Fibroblast of skin of back (primary cell): ENCODE measurements at places on chromosomes 4 and X.
A peak's percentile ranks its signal among the peaks of the same experiment; 100 is the strongest.

DNA sequence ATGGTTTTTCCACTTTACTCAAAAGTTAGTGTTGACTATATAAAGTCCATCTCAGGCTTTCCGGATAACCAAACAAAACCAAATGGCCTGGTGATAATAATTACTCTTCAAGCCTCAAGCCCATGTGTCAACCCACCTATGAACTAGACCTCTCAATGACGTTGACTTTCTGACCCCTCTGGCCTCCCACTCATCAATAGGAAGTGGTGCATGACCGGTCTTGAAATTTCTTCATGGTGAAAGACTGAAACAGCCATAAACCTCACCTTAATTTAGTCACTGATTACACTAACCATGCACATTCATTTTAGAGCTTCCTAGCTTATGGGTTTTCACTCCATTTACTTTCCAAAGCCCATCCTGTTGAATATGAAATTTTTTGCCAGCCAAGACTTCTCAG is 276.0 kb downstream of the KLHL13 start:
- DNase-seq, result no peak

DNA sequence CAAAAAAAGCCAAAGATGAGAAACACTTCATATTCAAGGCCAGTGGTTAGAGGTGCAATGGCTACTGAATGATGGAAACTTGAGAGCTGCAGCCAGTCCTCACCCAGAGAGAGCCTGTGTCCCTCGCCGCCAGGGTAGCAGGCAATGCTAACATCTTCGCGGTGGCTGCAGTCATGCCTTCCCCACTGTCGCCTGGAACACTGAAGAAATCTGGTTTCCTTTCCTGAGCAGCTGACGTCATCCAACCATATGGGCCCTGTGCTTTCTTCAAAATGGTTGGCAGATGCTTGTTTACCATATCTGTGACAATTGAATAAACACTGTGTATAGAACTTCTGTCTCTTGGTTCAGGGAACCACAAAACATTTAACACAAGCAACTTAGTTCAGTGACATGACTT is 39.7 kb downstream of the PRSS12 start:
- peak; percentile 34 for DNase-seq

DNA sequence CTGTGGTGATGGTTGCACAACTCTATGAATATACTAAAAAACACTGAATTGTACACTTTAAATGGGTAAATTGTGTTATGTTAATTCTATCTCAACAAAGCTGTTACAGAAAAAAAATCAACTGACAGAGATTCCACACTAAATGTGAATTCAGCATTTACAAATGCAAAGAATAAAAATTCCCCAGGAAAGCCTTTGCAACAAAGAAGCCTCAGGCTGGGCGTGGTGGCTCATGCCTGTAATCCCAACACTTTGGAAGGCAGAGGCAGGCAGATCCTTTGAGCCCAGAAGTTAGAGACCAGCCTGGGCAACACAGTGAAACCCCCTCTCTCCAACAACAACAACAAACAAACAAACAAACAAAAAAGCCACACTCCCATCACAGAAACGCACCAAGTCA is 8.9 kb downstream of the BCLAF3 start:
- DNase-seq, result no peak

- no peak for DNase-seq
Observed at GRCh38 chrX:140132937-140133336, 167.6 kb upstream of the CXorf66 start.

DNA sequence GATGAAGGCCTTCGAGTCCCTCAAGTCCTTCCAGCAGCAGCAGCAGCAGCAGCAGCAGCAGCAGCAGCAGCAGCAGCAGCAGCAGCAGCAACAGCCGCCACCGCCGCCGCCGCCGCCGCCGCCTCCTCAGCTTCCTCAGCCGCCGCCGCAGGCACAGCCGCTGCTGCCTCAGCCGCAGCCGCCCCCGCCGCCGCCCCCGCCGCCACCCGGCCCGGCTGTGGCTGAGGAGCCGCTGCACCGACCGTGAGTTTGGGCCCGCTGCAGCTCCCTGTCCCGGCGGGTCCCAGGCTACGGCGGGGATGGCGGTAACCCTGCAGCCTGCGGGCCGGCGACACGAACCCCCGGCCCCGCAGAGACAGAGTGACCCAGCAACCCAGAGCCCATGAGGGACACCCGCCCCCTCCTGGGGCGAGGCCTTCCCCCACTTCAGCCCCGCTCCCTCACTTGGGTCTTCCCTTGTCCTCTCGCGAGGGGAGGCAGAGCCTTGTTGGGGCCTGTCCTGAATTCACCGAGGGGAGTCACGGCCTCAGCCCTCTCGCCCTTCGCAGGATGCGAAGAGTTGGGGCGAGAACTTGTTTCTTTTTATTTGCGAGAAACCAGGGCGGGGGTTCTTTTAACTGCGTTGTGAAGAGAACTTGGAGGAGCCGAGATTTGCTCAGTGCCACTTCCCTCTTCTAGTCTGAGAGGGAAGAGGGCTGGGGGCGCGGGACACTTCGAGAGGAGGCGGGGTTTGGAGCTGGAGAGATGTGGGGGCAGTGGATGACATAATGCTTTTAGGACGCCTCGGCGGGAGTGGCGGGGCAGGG is 568 bp downstream of the HTT start:
- DNase-seq, result peak; percentile 75

DNA sequence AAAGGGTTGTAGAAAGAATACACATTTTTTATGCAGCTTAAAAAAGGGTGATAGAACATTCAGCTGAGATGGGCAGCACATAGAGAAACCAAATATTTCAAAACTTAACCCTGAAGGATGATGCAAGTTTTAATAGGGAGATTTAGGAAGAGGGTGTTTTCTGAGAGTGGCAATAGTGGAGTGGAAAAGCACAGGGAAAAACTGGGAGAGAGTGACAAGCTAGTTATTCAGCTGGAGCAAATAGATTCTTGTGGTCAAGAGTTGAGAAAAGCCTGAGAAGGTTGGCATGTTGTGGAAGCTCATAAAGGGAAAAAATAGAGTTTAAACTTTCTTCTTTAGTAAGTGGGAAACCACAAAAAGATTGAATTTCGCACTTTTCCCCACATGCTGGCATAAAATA is 359.6 kb upstream of the PITX2 start:
- peak; percentile 41 for DNase-seq

DNA sequence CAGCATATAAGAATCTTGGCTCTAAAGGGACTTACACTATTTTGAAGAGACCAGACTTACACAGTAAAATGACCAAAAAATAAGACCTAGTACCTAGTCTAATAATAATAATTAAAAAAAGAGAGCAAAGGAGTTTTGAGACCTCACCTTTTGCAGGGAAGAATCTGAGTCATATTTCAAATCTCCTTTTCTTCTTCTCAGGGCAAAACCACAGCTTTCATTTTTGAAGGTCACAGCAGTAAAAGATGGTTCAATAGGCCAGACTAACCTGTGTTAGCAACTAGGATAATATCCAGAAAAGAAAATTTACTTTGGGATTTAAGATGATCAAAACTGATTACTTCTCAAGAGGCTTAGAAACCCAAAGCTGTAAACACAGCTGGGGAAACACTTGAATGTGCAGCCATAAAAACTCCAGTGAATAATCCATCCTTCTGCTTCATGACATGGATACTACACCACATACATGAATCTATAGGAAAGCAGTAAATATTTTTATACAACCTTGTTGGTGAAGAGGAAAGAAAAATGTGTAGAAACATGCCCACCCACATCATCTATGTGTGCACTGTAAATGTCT is 25.9 kb upstream of the LNX1 start:
- no peak for DNase-seq

DNA sequence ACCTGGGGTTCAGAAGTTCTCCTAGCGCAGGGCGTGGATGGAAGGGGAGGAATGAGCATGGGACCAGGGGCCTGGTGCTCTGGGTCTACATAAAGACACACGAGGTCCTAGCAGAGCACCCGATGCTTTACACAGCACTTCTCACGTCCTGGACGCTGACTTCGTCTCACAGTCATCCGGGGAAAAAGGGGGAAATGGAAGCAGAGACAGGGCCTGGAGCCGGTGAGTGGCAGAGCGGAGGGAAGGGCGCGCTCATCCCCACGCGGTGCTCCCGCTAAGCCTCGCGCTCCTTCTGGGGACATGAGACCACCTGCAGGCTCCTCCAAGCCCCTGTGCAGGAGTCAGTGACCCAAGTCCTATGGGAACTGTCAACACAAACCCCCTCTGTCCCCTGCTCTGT is 157.7 kb downstream of the AFAP1 start:
- no peak for DNase-seq

GRCh38 chr4:87851332-87851731 is 18.6 kb downstream of the MEPE start:
- no peak for DNase-seq

DNA sequence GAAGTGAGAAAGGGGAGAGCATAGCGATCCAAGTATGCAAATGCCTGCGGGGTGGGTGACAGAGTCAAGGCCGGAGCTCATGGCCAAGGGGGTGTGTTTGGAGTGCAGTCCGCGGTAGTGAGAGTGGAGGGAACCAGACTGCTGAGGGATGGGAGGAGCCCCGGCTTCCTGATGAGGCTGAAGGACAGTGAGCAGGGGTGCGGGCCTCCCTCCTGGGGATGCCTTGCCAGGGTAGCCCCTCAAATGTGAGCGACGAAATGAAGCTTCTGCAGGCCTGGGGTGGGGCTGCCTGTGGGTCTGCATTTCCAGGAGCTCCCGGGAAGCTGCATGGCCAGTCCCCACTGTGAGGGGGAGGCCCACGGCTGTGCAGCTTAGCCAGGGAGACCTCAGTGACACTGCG is 45.0 kb downstream of the PSAPL1 start:
- DNase-seq, result no peak

DNA sequence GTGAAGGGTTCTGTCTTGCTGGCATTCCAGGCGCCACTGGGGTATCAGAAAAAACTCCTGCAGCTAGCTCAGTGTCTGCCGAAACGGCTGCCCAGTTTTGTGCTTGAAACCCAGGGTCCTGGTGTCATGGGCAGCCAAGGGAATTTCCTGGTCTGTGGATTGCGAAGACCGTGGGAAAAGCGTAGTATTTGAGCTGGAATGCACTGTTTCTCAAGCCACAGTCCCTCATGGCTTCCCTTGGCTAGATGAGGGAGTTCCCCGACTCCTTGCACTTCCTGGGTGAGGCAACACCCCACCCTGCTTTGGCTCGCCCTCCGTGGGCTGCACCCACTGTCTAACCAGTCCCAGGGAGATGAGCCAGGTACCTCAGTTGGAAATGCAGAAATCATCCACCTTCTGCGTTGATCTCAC is 40.1 kb downstream of the NOP14 start:
- peak; percentile 51 for DNase-seq

- DNase-seq, result no peak
Observed at GRCh38 chr4:148415500-148415899, 26.7 kb downstream of the NR3C2 start.

DNA sequence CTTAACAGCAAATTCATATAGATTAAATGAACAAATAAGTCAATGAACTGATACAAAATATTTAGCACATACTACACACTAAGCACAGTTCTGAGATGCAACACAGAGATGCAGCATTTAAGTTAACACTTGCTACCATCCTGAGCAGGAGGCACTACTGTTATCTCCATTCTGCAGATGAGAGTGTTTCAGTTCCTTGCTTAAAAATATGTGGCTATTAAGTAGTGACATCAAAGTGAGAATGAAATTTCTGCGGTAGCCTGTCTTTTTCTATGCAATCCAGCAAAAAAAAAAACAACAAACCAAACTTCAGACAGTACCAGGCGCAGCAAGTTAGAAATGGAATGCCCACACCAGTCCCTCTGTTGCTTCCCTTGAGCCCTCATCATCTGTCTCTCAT is 90.8 kb downstream of the SHISA3 start:
- no peak for DNase-seq

- no peak for DNase-seq
Observed at GRCh38 chr4:32268863-32269262, 1548.7 kb downstream of the PCDH7 start.

DNA sequence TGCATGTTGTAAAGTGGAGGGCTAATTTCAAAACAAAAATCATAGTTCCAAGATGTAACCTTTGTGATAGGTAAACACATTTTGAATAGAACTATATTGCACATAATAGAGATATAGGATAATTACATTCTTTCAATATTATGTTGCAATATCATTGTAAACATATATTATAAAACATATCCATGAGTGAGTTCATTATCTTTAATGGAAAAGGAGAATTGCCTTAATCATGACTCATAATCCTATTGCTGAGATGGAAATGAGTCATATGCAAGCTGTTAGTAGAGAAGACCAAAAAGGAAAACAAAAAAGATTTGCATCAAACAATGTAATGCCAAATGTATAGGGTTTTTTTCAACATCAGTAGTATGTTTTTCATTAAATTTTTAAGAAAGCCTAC is 73.7 kb upstream of the WDR44 start:
- DNase-seq, result peak; percentile 21

GRCh38 chr4:138437263-138437851 is 195.2 kb upstream of the SLC7A11 start:
- DNase-seq, result no peak

DNA sequence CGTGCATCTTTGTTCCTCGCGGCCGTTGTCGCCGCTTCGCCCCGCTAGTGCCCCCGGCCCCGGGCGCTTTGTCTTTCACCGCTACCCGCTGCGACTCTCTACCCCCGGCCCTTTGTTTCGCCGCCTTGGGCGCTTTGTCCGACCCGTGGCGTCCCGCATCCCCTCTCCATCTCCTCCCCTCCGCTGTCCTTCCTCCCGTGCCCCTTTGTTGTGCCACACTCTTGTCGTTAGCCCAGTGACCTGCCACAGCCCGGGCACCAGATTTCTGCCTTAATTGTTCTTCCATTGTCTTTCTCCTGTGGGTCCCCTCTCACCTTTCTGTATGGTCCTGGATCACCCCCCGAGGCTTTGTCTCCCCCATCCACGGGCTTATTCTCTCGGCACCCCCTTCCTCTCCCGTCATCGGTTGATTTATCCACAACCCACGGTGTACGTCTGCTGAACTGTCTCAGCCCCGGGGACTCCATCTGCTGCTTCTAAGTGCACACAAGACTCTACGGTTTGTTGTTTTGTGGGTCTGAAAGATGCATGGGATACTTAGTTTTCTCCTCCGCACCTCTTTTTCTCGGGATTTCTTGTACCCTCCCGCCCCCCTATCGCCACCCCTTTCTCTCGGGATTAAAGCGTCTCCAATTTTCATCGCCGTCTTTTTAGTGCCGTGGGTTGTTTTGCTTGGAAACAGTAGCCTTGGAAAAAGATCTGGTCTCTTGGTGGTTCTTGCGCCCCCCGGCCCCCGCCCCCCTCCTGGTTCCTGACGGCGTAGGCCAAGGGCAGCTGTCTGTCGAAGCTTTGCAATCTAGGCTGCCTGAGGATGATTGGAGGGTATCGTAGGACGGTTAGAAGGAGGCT is 783 bp downstream of the RBPJ start:
- peak; percentile 31 for DNase-seq
